ENCODE measurements at places on chromosomes 4 and X. TPM values are rescaled to one million over a fixed set of nuclear protein-coding genes. Genes with fewer than 3 reads are reported as not detected.
A peak's percentile ranks its signal among the peaks of the same experiment; 100 is the strongest.

Gene IRF2
- 14.5 TPM for total RNA-seq

Gene RASSF6
- total RNA-seq: 10.1 TPM

Gene DACH2
- total RNA-seq: 0.26 TPM

Gene PTCHD1
- total RNA-seq: under 0.01 TPM

Gene RNF150
- total RNA-seq: 4.6 TPM

Gene CLCN4
- total RNA-seq: 0.33 TPM

Gene GAB1
- total RNA-seq: 26.0 TPM

DNA sequence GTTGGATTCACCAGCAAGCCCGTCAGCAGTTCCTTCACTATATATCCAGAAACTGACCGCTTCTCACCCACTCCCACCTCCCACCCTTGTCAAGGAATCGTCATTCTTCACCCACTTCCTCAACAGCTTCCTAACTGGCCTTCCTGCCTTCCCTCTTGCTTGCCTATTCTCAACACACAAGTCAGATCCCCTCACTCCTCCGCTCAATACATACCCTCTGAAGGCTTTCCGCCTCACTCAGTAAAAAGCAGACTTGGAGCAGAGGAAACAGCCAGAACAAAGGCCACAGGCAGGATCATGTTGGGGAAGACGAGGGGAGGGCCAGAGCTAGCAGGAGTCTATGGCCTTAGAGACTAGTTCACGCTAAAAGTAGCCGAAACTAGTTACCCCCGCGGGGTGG is 23.7 kb downstream of the RWDD4 start:
- no peak for DNase-seq

DNA sequence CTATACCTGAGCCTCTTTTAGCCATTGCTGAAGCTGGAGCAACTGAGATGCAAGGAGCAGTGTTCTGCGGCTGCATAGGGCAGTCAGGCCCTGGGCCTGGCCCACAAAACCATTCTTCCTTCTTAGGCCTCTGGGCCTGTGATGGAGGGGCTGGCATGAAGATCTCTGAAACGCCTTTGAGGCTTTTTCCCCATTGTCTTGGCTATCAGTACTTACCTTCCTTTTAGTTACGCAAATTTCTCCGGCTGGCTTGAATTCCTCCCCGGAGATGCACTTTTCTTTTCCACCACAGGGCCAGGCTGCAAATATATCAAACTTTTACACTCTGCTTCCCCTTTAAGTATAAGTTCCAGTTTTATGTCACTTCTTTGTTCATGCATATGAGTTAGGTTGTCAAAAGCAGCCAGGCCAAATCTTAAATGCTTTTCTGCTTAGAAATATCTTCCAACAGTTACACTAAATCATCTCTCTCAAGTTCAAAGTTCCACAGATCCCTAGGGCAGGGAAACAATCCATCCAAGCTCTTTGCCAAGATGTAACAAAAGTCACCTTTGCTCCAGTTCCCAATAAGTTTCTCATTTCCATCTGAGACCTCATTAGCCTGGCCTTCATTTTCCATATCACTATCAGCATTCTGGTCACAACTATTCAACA is 194.4 kb upstream of the PCDH7 start:
- DNase-seq: no peak

DNA sequence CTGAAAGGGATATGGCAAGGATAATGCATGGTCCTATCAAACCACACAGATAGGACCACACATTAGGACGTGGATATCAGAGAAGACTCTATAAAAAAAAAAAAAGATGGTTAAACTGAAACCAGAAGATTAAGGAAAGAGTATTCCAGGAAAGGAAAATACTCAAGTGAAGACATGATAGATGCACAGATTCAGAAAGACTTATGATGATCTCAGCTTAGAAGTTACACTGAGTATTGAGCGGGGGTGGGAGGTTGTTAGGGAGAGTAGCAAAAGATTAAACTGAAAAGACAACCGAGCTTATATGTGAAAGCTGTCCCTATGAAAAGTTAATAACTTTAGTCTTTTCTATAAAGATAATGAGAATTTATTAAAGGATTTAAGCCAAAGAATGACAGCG is 211.0 kb upstream of the EMCN start:
- no peak for DNase-seq

DNA sequence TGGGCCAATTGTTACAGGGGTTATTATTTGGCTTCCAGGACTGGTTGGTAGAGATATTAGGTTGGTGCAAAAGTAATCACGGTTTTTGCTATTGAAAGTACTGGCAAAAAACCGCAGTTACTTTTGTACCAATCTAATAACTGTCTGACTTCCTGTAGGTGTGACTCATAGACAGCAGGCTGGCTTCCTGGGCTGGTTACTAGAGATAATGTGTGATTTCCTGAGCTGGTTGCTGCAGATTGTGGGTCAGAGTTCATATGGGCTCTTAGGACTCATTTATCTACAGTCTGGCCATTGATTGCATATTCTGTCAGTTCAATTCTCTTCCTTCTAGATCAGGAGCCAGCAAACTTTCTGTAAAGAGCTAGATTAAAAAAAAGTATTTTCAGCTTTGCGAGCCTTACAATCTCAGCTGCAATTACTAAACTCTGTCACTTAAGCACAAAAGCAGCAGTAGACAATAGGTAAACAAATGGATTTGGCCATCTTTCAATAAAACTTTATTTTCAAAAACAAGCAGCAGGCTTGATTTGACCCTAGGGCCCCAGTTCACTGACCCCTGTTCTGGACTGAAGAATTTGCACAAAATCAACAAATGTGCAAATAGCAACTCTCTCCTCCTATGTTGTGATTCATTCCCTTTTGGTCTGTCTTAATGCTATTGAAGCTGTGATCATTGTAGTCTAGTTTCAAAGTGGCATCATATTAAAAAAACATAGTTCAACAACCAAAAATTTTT is 50.8 kb upstream of the BOD1L1 start:
- DNase-seq: no peak

GRCh38 chrX:109656774-109657173 is 31.8 kb upstream of the KCNE5 start:
- DNase-seq: no peak

DNA sequence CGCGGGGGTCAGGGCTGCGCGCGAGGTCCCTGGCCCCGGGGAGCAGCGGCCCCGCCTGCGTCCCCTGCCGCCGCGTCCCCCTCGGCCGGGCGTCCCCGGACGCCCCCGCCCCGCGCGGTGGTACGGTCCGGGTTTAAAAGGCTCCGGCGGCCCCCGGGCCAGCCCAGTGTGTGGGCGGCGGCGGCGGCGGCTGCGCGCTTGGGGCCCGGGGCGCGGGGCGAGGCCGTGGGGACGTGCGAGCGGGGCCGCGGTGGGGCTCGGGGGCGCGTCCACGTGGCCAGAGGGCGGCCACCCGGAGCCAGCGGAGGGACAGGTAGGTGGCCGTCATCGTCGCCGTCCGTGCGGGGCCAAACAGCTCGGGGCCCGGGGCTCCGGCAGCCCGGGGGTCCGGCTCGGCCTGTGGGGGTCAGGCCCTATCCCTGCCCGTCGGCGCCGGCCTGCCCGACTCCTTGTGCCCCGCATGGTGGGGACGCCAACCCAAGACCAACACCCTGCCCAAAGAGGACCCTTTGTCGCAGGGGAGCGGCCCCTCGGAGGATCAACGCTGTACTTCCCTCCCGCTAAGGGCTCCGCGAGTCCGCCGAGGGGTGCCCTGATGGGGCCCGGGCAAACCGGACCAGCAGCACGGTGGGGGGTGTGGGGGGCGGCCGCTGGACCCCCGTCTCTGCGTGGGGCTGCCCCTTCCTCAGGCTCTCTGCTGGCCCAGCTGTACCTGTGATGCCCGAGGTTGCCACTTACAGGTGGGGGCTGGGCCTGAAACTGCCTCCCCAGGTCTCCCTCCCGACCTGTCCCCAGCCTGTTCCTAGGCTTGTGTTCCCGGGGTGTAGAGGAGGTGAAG is at the start of gene PLXNA3:
Gene PLXNA3, plus strand, starts transcription at position 166 of the 838 bp plus-strand sequence. CDS start 1,903 bp downstream, outside the sequence.
- DNase-seq: peak; percentile 48

- no peak for DNase-seq
Observed at GRCh38 chr4:188214861-188215260, 75.6 kb downstream of the TRIML1 start.

DNA sequence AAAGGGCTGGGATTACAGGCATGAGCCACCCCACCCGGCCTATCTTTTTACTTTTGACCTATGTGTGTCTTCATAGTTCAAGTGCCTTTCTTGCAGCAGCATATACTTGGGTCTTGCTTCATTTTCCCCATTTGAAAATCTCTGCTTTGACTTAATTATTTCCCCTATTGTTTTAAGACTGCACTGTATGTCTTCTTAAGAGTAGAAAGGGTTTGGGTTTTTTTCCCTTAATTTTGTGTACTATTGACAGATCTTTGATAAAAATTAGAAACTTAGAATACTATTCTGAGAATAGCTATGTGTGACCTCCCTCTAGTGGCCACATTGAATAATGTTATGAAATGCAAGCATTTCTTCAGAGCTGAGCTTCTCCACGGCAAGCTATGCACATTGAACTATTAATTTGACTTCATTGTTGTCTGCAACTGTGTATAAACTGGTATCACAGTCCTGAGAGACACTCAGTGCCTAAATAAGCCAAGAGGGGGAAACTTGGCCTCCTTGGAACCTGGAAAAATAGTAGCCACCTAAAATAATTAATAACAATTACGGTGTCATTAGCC is 8.7 kb upstream of the SLC25A4 start:
- DNase-seq: peak; percentile 27

DNA sequence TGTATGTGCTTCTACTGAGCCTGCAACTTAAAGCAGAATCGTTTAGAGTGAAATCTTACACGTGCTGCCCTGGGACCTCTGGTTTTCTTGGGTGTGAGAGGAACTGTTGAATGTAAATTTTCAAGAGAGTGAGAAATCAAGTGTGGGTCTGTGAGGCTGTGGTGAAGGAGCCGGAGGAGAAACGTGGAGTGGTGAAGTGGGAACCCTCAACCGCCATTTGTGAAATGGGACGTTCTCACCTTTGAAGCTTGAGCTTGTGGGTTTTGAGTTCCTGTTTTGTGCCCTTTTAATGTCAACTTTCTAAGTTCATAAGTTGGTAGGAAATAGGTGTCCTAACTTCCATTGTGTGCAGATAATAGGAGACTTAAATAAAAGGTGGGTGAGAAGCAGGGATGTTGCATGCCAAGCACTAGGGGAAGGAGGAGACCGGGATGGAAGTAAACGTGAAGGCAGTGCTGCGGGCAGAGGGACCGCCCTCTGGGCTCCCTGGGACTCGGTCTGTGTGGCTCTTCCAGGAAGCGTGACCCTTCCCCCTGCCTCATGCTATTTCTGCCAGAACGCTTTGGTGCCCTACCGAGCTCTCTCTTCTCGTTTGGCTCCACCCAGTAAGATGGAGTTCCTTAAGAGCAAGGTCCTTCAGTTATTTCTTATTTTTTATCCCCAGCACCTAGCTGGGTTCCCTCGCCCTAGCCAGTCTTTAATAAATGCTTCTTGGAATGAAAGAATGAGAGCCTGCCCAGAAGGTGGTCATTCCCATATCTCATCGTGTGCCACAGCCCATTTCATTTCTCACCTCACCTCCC is 56.0 kb downstream of the TMEM131L start:
- DNase-seq: no peak

- no peak for DNase-seq
Observed at GRCh38 chr4:130542953-130543352, 1447.0 kb downstream of the C4orf33 start.

DNA sequence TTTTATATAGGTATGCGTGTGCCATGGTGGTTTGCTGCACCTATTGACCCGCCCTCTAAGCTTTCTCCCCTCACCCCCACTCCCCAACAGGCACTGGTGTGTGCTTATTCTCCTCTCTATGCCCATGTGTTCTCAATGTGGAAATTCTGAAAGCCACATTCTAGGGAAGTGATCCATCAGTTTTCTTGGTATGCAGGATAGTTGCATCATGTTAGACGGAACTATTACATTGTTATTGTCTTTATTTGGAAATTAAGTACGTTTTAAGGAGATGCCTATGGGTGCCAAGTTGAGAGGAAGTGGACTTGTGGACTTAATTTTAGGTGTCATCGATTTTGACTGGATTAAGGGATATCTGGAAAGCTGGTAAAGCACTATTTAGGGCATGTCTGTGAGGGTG is 204.6 kb downstream of the RBM46 start:
- DNase-seq: no peak

DNA sequence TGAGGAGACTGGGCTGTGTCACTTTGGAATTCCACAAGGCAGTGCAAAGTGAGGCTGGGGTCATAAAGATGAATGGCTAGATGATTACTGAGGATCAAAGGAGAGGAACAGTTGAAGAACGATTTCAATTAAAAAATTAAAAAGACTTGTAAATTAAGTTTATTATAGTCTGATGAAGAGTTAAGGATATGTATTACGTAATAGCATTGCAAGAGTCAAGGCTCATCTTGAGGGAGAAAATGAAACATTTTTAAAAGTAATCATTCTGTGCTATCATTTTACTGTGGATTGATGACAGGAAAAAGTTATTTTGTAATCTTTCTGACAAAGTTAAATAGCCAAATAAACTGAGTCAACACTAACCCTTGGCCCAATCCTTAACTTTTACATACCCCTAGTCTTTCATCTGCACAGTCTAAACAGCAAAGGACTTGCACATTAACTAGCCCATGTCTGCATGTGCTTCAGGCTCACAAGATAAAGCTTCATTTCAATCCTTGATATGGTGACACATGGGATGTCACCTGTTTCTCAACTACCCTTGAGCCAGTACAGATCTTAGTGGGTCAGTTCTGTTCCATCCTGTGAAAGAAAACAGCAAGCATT is 465.5 kb upstream of the CTSO start:
- no peak for DNase-seq

DNA sequence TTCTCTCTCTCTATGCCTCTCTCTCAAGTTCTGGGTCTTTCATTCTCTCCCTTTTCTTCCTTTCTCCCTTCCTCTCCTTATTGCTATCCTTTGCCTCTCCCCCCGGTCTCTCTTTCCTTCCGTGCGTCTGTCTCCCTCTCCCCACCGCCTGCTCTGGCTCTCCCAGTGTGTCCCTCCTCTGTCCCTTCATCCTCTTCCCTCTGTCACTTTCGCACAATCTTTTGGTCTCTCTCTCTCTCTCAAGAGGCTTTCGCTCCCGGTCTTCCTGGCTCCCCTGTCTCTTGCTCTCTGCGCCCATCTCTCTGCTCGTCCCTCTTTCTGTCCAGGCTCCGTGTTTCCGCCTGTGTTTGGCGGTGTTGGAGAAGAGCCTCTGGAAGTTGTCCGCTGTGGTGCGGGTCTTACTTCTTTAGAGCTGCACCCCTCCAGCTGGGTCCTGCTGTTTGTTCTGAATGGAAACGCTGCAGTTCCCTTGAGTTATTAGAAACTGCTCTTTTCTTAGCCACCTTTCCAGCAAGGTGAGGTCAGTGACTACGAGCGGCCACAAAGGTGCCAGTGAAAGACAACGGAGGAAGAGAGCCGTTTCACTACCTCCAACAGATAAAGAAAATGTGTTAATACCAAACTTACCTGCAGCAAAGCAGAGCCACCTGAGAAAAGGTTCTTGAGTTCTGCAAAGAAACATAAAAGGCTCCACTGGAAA is 1.1 kb downstream of the BMPR1B start:
- no peak for DNase-seq

DNA sequence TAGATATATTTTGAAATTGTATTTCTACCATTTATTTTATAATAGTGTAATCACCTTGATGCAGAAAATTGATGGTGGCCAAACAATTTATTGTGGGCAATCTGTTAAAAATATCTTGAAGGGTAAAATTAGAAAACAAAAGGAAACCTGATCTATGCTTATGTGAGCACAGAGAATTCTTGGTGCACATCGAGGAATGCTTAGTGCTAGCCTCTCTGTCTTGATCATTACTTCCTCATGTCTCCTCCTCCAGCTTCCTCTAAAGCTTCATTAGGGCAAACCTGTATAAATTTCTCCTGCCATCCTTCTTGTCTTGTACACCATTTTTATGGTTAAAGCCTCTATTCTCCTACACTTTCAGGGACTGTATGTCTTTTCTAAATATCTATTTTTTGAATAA is 725.8 kb downstream of the RAPGEF2 start:
- DNase-seq: no peak
